ENCODE measurements at places on chromosomes 7 and 10. TPM values are rescaled to one million over a fixed set of nuclear protein-coding genes. Genes with fewer than 3 reads are reported as not detected.
A peak's percentile ranks its signal among the peaks of the same experiment; 100 is the strongest.

The TRIM50 gene
- not detected for total RNA-seq

The SUN3 gene
- total RNA-seq: not detected

The ZNF3 gene
- total RNA-seq: 17.5 TPM

The AIFM2 gene
- 7.4 TPM for total RNA-seq

The TMEM178B gene
- 0.38 TPM for total RNA-seq

The FAM241B gene
- 1.6 TPM for total RNA-seq

The NAT16 gene
- total RNA-seq: not detected

The PAX4 gene
- not detected for total RNA-seq

- no peak for DNase-seq
Observed at GRCh38 chr7:72313906-72314305, 98.2 kb downstream of the CALN1 start.

GRCh38 chr7:92720604-92721350, 115.6 kb downstream of the CDK6 start:
- DNase-seq: no peak

DNA sequence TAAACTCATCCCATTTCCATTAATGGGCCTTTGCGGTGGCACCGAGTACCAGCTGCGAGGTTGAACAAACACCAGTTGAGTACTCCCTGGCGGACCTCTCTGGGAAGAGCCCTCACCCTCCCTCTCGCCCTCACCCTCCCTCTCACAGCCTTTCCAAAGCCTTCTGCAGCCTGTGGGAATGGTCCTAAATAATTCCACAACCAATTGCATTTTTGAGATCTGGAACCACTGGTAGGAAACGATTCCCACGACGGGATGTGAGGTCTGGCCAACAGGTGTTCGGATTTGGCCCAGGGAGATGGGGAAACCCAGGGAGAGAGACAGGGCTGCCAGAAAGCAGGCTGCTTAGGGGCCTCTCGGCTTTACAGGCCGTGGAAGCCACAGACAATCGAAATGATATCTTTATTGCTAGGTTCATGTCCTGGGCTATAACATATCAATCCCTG, 5.3 kb downstream of the PTF1A start:
- DNase-seq: no peak

DNA sequence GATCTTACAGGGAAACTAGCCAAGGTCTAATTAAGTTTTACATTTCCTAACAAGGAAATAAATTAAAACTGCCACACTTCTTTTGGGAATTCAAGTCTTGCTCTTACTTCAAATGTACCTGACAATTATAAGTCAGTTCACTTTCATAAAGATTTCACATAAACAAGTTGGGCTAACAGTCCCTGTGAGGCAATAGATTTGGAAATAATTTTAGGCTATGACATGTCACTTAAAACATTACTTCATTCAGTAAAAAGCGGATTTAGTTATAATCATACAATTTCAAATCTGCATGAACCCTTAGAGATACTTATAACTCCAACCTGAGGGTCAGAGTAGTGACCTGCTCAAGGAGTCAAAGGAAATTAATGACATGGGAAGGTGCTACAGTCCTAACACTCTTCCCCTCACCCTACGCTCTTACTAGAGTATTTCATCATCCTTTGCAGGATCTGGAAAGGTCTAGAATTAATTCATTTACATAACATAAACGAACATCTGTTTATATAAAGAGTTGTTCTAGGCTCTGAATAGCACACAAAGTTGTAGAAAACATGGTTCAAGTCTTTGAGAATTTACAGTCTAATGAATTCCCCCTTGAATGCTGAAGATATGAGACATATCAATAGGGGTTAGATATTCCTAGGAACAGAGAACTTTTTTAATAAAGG, 32.3 kb upstream of the DNAJB12 start:
- DNase-seq: no peak

DNA sequence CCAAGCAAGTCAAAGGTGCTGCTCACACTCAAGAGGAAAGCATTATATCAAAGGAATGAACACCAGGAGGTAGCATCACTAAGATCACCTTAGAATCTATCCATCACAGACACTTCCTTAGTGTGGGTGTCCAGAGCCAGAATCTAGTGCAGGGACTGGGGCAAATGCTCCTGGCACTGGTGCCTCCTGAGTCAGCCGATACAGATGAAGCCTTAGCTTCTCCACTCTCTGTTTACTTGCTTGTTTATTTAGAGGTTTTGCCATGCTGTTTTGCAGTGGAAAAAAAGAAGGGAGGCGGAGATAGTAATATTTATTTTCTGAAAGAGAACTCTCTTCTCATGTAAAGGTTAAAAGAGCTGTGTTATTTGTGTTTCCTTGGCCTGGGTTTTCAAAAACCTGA, 303.1 kb downstream of the WDR11 start:
- no peak for DNase-seq

GRCh38 chr7:139886899-139887298, 57.8 kb downstream of the TBXAS1 start:
- DNase-seq: no peak

DNA sequence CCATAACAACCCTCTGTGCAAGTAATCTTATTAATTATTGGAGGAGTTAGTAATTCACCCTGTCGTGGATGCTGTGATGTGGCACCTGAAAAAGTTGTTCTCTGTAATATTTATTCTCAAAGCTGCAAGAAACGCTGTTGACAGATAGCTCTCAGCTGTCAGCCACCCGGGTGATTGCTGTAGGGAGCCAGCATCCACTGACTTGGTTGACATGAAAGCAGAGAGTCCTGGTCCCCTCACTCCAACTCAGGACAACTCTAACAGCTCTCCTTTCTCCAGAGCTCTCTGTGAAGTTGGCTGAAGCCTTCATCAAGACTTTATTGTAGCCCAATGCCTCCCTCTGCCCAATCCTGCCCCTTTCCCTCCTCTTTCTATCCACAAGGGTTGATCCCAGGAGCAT, 98.0 kb downstream of the FAM107B start:
- DNase-seq: peak; percentile 49

DNA sequence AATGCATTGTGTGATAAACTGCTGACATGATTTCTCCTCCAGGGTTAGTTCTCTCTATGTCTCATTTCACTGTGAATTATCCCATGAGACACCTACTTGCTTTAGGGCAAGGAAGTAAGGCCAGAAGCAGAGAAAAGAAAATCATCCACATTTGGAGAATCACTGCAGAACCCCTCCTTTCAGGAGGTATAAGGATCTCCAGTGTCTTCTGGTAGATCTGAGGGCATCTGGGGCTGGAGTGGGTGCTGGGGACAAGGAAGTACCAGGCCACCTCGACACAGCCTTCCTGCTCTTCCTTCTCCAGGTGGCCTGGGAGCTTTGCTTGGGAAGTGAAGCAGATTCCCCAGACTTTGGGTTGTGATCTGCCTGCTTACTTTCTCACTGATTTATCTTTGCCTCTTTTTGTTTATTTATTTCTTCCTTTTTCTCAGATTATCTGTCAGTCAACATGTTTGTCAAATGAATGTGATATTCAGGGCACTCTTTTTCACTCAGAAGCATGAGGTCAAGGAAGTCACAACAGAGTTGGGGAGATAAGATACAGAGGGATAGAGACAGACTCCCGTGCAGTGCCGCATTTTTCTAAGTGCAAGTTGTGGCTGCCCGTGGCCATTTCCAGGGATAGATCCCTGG, 12.4 kb upstream of the CAMK2G start:
- DNase-seq: no peak

GRCh38 chr10:43255634-43256431, 11.0 kb downstream of the RASGEF1A start:
- peak; percentile 81 for DNase-seq

DNA sequence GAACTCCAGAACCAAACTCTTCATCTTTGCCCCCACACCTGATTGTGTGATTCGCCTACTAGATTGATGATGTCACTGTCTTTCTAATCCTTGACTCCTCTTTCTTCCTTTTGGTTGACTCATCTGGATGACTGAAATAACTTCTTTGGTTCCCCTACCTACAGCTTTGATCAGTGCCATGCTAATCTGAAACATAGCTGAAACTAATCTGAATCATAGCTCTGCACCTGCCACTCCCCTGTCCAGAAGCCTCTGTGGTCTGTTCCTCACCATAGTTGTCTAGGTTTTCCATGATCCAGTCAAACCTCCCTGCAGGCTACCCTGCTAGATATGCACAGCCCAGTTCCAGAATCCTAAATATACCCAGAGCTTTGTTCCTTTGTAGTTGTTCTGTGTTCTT, 51.9 kb downstream of the ZNF365 start:
- no peak for DNase-seq

GRCh38 chr7:36151921-36152755, 916 bp upstream of the EEPD1 start:
- DNase-seq: no peak
